ENCODE measurements at places on chromosomes 5 and 9. TPM values are rescaled to one million over a fixed set of nuclear protein-coding genes. Genes with fewer than 3 reads are reported as not detected.

DNA sequence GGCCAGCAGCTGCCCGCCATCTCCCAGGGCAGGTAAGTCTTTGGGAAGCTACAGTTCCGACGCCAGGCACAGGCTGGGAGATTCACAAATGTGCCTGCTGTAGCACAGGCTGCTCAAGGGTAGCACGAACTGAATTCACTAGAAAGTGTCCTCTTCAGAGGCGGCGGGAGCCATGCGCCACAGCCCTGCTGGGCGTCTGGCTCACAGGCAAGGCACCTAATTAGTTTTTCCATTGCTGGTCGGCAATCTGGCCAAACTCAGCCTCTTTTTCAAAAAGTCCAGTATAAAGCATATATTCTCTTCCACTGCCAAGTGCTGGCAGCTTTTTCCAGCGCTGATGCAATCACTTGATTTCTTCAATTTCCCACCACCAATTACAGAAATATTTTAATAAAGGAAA, 128.9 kb upstream of the RAPGEF1 start:
- DNase-seq: no peak

DNA sequence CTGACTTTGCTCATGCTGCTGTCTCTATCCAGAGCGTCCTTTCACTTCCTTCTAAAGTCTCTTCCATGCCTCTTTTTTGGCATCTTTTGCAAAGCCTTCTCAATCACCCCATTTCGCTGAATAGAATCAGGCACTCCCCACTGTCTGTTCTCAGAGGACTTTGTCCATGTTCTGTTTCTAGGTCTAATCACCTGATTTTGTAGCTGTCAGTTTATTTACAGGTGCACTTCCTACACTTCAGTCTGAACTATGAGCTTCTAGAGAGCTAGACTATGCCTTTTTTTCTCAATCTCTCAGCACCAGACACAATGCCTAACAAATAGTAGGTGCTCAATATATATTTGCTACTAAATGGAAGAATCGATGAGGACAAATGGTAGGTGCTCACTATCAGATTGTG, 29.9 kb downstream of the TLR4 start:
- DNase-seq: no peak

- peak; percentile 4 for DNase-seq
These were observed 290.1 kb downstream of the EFNA5 start for GRCh38 chr5:107380654-107381053.

- DNase-seq: no peak
These were observed 343.1 kb downstream of the OSTF1 start for GRCh38 chr9:75431375-75431774.

GRCh38 chr5:43412156-43412555, at the start of gene CCL28:
TSS of gene CCL28 (minus strand) at chr5:43412391. CDS start at chr5:43412316, 75 bp downstream.
- DNase-seq: no peak

Gene PSAT1
- total RNA-seq: 174 TPM

Gene BNC2
- 7.4 TPM for total RNA-seq

Gene TLX3
- not detected for total RNA-seq

GRCh38 chr9:35490155-35490909, 421 bp downstream of the RUSC2 start:
- DNase-seq: peak; percentile 12

DNA sequence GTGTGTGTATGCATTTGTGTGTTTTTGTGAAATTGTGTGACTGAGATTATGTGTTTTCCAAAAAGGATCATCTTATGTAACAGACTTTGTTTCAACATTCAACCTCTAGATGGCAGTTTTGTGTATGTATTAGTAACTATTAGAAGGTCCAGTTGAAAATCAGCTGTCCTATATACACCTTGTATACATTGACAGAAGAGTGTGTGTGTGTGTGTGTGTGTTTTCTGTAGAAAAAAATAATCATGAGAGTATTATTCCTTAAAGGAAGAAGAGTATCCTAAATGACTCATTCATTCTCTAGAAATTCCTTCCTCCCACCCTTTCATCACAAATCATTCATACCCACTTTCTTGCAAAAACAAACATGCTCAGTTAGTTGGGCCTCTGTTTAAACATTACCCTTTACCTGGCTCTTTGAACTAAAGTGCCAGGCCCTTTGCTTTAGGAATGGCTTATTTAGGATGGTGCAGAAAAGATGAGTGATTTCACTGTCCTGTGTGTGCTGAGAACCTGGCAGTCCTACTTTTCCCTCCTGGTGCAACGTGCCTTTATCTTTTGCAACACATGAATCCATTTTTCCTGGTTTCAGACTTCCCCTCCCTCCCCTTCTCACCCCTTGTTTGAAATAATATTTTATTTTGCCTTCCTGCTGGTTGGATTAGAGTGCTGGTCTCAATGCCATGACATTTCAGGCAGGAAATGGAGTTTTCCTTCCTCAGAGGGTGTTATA, 152.2 kb downstream of the ARHGAP26 start:
- DNase-seq: peak; percentile 66

Gene NSG2
- total RNA-seq: not detected

GRCh38 chr9:136857166-136857565, 5.0 kb downstream of the MAMDC4 start:
- no peak for DNase-seq

GRCh38 chr5:110269478-110270142, 456.9 kb downstream of the TMEM232 start:
- DNase-seq: no peak

Gene ZCCHC10
- total RNA-seq: 18.1 TPM

- DNase-seq: no peak
These were observed 164.8 kb downstream of the HSD17B3 start for GRCh38 chr9:96136992-96137670.

GRCh38 chr9:120911295-120911837, 15.2 kb downstream of the TRAF1 start:
- no peak for DNase-seq

DNA sequence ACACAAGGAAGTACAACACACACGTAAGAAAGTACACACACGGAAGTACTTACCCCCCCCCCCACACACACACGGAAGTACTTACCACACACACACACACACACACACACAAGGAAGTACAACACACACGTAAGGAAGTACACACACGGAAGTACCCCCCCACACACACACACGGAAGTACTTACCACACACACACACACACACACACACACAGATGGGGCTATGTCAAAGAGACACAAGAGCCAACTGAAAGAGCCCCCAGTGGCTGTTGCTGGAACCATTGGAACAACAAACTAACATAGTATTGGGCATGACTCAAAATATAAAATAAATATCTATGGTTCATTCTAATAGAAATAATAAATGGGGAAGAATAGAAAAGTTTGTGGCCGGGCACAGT, 4.9 kb upstream of the MAPK9 start:
- no peak for DNase-seq

GRCh38 chr9:89060790-89061189, 69.5 kb downstream of the S1PR3 start:
- DNase-seq: no peak

GRCh38 chr5:31280210-31280609, 86.7 kb downstream of the CDH6 start:
- DNase-seq: no peak

Gene TERT
- 10.5 TPM for total RNA-seq

Gene PCDHA6
- total RNA-seq: 0.10 TPM

DNA sequence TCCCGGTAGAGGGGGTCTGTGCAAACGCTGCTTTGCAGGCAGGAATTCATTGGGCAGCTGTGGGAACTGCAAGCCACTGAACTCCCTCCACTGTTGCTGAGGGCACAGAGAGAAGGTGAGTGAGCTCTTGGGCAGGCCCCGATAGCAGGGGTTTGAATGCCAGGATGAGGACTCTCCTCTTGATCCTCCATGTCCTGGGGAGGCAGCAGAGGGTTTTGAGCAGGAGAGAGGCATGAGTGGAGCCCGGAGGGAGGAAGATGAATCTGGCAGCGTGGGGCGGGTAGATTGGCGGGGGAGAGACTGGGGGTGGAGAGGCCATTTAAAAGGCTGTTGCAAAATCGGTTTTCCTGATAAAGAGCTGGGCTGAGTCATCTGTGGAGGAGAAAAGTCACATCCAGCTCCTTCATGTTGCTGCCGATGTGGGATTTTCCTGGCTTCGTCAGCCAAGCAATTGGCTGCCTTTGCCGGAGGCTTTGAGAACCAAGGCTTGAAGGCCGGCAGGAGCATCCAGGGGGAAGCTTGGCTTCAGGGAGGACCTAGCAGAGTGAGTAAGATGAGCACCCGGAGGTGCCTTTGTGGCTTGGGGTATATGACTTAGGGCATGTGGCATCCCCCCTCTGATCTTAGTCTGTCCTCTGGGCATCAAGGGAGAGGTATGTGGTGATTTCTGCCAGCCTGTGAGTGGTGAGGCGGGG, at the start of gene SYNPO:
Gene SYNPO, plus strand, starts transcription at position 350 of the 695 bp plus-strand sequence. CDS start 7,616 bp downstream, outside the sequence.
- peak; percentile 90 for DNase-seq

DNA sequence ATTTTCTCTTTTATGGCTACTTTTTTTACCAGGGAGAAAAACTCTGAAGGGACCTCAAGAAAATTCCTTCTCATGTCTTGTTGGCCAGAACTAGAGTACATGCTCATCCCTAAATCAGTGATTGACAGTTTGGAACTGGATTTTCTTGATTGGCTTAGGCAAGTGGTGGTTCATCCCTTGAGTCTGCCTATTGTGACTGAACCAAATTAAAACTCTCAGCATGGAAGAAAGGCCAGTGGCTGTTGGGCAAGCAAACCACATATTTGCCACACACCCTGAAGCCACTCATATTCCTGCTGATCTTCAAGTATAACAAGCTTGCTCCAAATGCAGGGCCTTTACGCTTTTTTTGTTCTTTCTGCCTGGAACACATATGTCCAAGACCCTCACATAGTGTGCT, 7.2 kb upstream of the HOMER1 start:
- no peak for DNase-seq

DNA sequence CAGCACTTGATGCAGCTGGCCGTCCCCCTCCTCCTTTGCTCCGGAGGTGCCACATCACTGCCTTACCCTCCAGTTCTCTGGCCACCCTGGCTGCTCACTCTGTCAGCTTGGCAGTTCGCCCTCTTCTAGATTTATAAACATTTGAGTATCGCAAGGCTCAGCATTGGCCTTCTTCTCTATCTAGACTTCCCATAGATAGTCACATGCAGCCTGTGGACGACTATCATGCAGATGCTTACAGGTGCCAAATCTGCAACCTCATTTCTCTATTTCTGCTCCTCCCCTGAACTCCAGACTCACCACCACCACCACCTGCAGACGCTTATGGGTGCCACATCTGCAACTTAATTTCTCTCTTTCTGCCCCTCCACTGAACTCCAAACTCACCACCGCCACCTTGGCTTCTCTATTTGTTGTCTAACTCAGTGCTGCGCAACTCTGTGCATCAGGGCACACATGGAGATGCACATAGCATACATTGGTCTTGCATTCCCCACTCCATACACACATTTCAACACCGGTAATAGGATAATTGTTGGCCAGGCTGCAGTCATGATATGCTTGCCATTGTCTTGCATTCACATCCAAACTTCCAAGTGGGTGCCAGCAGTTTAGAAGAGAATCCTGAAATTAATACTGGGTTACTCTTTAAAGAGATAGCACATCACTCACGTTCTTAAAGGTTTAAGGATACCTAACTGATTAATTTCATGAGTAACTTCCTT, 1.9 kb upstream of the DAP start:
- DNase-seq: no peak

Gene ROR2
- total RNA-seq: 0.03 TPM

Gene DOCK8
- total RNA-seq: not detected

Gene RPL37
- total RNA-seq: 2,054 TPM

Gene PCDHA11
- not detected for total RNA-seq

- DNase-seq: no peak
These were observed 111.5 kb upstream of the CDKN2B start for GRCh38 chr9:22120595-22120994.

Gene PIP5K1B
- not detected for total RNA-seq

Gene IFNW1
- not detected for total RNA-seq

DNA sequence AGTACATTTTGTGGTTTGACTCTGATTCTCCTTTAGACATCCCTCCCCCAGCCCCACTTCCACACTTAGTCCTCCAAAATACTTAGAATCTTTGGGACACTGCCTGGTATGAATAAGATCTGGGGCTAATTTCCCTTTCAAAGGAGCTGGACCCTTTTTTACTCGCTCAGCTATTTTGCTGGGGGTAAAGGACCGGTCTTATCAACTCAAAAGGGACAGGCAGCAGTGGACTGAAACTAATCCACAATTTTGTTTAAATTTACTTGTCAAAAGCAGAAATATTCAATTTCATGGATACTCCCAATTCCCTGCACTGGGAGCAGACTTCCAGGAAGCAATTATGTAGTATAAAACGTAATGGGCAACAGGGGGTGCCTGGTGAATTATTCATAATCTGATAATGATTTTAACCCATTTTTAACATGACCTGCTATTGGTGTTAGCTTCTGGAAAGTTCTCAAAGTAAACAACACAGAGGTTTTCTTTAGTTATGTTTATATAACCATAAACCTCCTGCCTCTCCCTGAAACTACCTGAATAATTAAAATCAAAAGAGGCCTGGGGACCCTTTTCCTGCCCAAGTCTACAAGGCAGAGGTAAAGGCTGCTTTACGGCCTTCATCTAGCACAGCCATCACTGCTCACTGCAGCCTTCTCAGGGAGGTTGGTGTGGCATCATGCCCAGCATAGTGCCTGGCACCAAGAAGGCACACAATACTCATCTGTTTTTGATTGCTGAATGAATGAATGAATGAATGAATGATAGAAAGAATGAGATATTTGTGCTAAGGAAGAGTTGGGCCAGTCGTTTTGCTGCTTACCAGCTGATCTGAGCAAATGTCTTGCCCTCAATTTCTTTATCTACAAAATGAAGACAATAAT, 44.2 kb upstream of the GNPDA1 start:
- no peak for DNase-seq

DNA sequence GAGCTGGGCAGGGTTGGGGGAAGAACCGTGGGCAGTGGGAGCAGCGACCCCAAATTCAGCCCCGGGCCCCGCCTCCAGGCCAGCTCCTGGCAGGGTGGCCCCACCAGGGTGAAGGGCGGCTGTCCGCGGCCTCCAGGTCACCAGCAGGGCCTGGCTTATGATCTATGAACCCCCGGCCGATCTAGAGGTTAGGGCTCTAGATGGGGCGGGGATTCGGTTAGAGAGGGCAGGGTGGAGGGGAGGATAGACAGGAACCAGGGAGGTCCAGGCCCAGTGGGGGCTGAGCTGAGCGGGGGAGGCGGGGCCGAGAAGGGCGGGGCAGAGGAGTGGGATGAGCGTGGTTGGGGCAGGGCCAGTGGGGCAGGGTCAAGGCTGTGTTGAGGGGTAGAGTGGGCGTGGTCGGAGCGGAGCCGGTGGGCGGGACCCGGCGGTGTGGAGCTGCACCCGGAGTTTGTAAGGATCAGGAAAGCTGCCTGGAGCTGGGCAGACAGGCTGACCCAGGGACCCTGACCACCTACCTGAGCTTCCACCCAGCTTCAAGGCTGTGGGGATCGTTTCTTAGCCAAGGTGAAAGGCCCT, 29.3 kb upstream of the OBP2B start:
- DNase-seq: no peak
